ENCODE measurements at places on chromosomes 12 and 14.
A peak's percentile ranks its signal among the peaks of the same experiment; 100 is the strongest.

DNA sequence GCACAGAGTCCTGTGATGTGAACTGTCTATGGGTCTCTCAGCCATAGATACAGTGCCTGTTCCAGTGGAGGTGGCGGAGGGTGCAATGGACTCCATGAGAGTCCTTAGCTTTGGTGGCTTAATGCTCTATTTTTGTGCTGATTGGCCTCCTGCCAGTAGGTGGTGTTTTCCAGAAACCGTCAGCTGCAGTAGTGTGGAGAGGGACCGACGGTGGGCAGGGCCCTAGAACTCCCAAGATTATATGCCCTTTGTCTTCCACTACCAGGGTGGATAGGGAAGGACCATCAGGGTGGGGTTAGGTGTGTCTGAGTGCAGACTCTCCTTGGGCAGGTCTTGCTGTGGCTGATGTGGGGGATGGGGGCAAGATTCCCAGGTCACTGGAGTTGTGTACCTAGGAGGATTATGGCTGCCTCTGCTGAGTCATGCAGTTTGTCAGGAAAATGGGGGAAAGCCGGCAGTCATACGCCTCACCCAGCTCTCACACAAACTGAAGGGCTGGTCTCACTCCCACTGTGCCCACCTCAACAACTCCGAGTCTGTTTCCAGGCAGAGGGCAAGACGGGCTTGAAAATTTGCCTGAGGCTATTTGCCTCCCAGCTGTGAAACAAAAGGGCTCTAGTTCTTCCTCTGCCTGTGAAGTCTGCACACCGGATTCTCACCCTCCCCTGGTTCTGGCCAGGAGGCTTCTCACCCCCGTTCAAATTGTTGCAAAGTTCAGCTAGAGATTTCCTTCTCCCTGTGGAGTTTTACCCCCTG is 24.9 kb upstream of the ZDHHC17 start:
- no peak for DNase-seq

DNA sequence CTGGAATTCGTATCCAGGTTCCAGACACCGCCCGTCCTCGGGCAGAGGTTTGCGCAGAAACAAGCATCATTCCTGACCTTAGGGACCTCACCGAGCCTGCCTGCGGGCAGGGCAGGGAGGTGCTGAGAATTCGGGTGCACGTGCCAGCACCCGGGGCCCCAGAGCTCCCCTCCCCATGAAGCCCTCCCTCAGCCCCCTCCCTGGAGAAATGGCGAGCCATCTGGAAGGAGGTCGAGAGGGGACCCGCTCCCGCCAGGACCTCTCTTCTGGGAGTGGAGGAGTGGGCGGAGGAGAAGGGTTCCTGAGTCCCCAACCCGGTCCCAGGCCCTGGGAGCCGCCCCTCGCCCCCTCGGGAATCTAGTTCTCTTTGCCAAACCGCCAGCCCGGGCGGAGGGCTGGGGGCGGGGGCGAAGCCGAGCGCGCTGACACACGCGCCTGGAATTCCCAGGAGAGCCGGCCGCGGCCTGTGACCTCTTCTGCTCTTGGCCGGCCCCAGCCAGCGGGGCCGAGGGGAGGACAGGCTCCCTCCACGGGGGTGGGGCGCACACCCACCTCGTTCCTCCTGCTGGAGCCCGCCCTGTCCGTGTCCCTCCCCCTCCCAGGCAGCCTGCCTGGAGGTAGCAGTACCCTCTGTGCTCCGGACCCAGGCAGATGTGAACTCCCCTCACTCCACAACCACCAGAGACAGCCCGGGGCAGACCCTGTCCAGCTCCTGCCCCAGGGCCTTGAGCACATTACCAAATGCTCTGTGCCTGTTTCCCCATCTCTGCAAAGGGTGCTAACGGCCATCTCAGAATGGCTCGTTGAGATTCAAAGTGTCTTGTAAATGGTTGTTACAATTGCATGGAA is 23.0 kb upstream of the GPR132 start:
- no peak for DNase-seq

DNA sequence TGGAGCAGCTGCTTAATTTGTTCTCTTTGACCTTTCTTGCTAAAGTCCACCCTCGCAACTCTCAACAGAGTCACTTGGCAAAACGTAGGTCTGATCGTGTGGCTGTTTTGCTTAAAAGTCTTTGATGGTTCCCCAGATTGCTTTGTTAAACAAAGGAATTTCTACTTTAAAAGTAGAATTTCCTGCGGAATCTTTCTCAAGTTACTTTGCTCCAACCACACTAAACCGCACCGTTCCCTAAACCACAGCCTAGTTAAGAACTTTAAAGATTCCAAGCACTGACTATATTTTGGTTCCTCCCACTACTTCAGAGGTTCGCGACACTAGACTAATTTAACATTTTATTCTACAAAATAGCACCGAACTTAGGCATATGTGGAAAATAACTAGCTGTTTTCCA is 114.8 kb upstream of the FGD4 start:
- DNase-seq = no peak

- no peak for DNase-seq
Observed at GRCh38 chr14:73221945-73222344, 15.4 kb upstream of the PAPLN start.

- DNase-seq = no peak
Observed at GRCh38 chr12:26668230-26668629, 164.8 kb downstream of the ITPR2 start.

- no peak for DNase-seq
Observed at GRCh38 chr14:65080960-65081747, 21.2 kb downstream of the MAX start.

- DNase-seq = peak; percentile 82
Observed at GRCh38 chr14:73462048-73462715, 3.8 kb upstream of the NUMB start.

DNA sequence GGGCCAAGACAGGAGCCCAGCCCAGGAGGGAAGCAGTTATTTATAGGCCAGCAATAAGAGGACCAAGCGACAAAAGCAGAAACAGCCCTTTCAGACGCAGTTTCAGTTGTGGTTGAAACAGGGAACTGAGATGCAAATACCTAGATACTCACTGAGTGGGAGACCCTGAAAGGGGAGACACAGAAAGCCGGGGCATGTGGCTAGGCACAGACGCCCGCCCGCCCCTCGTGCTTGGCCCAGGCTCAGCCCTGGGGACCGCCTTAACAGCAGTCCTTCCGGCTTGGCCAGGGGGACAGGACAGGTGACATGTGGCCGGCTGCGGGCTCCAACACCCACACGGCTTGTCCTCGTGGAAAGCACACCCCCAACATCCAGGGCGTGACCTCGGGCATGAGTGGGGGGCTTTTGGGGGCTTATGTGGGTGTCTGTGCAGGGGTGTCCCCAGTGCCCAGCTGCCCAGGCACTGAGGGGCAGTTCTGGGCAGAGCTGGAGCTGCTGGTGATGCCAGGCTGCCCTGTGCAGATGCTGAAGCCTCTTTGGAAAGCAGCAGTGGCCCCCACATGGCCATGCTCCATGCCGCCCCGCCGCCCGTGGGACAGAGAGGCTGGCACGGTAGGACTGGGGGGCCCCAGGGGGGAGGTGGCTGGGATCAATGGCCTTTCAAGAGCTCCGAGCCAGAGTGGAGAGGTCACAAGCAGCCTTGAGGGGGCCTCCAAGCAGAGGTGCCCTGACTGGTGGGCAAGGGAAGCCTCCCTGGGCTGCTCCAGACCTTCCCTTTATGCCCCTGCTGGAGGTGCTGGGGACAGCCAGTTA is 2.1 kb downstream of the PLD4 start:
- DNase-seq = no peak

GRCh38 chr12:57893431-57894353 is 47.2 kb upstream of the CTDSP2 start:
- DNase-seq = no peak

GRCh38 chr12:70227911-70228310 is 15.3 kb upstream of the CNOT2 start:
- peak; percentile 87 for DNase-seq

- DNase-seq = no peak
Observed at GRCh38 chr12:121611306-121611705, 15.0 kb upstream of the ORAI1 start.

DNA sequence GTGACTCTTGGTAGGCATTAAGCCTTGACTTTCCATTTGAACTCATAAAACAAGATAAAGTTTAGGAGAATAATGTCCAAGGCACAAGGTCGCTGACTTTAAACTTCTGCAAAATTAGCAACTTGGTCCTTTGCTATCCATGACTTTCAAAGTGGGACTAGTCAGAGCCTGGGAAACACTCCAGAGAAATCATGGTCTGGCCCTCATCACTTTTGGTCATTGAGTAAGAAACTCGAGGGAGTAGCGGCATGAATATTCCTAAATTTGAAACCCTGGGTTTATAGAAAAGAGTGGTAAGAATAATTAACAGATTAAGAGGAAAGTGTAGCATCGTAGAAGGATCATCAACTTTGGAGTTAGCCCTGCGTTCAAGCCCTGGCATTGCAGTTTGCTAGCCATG is 16.9 kb upstream of the APPL2 start:
- no peak for DNase-seq

- DNase-seq = peak; percentile 55
Observed at GRCh38 chr12:5063149-5063548, 19.5 kb downstream of the KCNA5 start.

- no peak for DNase-seq
Observed at GRCh38 chr14:60651796-60652673, 2.8 kb upstream of the SIX1 start.

- DNase-seq = no peak
Observed at GRCh38 chr12:131041968-131042833, 88.5 kb downstream of the ADGRD1 start.

GRCh38 chr12:65636436-65636835 is 187.8 kb upstream of the HMGA2 start:
- no peak for DNase-seq

GRCh38 chr12:117045160-117046010 is 53.8 kb downstream of the TESC start:
- DNase-seq = no peak

GRCh38 chr14:61148742-61149350 is 132.3 kb downstream of the TMEM30B start:
- DNase-seq = no peak

- no peak for DNase-seq
Observed at GRCh38 chr14:68976160-68977067, 2.7 kb downstream of the ACTN1 start.

GRCh38 chr14:81120501-81120900 is 100.3 kb downstream of the GTF2A1 start:
- no peak for DNase-seq

DNA sequence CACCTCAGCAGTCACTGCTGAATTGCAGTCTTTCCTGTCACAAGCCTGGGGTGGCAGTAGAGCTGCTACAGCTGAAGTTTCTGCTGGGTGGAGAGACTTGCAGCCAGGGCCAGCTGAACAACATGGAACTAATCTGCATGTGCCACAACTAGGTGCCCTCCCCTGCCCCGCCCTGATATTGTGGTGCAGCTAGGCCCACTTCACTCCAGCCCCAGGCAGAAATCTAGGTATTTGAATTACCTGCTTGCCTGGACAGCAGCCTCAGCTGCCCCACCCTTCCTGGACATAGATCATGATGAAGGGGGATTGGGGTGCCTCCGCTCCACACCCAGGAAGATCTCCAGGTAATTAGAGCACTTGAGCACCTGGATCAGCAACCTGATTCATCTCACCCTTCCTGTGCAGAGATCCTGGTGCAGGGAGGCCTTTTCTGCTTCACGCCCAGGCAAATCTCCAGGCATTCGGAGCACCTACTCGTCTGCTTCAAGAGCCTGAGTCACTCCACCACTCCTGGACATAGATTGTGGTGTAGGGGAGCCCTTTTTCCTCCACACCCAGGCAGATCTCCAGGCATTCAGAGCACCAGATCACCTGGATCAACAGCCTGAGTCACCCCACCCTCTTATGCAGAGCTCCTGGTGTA is 477.0 kb downstream of the SOX5 start:
- no peak for DNase-seq

GRCh38 chr12:130830246-130830551 is 8.9 kb downstream of the STX2 start:
- no peak for DNase-seq

DNA sequence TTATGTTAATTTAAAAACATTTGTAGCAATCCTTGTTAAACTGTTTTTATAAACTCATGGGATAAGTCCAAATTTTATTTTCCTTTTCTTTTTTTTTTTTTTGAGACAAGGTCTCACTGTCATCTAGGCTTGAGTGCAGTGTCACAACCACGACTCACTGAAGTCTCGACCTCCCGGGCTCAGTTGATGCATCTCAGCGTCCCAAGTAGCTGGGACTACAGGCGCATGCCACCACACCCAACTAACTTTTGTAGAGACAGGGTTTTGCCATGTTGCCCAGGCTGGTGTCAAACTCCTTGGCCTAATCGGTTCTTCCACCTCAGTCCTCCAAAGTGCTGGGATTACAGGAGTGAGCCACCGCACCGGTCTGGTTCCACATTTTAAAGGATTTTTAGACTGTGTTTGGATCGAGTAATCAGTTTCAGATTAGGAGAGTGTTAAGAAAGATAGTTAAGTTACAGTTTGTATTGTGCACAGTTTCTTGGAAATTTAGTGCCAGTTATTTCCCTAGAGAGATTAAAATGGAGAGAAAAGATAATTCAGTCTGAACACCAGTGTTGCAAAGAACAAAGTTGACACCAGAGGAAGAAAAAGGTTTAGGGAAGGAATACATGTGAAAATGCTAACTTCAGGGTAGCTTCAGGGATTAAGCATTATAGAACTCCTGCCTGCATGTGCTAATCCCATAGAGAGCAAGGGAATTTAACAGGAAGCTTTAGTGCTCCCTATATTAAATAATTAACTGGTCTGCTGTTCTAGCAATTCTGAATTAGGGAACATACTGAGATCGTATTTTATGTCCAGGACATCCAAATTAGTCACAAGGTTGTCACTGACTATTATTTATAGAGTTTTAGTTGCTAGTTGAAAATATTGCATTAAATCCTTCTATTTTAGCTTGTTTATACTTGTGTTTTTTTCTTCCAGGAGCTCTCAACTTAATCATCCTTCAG is 10.1 kb downstream of the RAP1B start:
- DNase-seq = no peak

GRCh38 chr14:34981743-34982420 is 910 bp upstream of the SRP54 start:
- DNase-seq = no peak

DNA sequence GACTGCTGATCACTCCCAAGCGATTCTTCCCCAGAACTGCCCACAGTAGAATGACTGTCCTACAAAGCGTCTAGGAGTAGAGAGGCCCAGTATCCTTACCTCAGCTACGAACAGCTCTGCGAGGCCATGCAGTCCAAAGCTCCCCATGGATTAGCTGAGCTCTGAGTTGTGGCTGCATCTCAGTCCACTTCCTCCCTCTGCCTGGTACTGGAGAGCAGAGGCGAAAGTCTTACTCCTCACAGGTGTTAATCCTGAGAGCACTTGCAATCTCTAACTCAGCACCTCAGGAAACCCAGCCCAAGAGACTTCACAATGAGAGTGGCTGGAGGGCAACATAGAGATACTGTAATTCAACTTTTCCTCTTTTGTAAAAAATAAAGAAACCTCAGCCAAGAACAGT is 493.1 kb downstream of the BCAT1 start:
- DNase-seq = no peak

GRCh38 chr14:26860111-26860510 is 262.3 kb upstream of the NOVA1 start:
- no peak for DNase-seq

GRCh38 chr14:29823816-29824215 is 103.8 kb downstream of the PRKD1 start:
- DNase-seq = no peak

Measured in LNCaP clone FGC (cell line).